Kidney capillary endothelial cell (primary cell): ENCODE measurements at places on chromosomes 4 and X.

GRCh38 chr4:101851672-101852071 lies 61.1 kb downstream of the BANK1 start:
- no peak for DNase-seq

DNA sequence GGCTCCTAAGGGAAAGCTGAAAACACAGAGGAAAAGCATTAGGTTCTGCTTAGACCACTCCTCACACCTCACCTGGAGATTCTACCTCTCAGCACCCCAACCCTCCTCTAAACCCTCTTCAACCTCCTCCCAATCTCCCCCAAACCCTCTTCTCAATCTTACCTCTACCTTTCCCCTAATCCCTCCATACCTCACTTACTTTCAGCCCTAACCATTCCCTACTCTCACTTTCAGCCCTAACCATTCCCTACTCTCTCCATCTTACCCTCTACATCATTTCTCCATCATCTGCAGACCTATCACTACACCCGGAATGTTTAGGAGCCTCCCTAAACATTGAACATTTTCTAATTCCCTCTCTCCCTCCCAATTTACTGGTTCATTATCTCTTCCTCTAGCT lies 3.5 kb downstream of the RTL3 start:
- no peak for DNase-seq

DNA sequence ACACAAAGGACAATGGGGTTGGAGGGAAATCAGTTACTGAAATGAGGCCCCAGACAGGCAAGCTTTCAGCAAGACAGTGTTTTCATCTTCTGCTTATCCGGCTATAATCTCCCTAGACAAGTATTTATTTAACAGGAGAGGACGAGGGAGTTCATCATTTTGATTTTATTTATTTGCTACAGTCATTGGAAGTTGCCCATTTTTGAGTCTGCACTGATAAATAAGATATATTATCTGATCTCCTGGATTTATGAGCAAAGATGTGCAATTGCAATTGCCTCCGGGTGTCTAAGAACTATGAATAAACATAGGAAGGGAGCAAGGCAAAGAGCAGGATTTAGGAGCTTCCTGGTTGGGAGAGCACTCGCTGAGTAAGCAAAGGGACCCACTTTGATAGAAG lies 263.2 kb upstream of the EDA2R start:
- no peak for DNase-seq

DNA sequence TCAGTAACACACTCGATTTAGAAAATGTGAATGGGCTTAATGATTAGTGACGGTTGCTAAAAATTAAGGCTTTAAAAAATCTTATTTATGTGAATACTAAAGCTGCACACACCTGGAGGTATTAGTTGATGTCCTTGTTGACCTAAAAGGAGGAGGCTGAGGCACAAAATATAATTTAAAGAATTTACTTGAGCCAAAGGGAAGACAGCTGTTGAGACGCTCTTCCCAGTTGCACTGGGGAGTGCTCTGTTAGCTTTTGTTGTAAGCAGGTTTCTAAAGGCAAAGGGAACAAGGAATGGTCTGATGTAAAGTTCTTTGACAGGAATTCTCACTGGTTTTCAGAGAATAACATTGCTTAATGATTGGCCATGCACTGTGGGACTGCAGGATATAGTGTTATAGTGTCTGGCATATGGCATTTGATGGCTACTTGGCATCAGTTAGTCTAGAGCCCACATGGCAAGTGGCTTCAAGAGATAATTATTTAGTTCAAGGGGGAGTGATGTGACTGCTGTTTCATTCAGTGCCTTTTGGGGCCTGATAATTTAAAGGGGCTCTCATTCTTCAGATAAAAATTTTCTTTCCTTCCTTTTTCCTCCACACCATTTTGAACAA lies 30.8 kb upstream of the PGM2 start:
- DNase-seq = no peak

DNA sequence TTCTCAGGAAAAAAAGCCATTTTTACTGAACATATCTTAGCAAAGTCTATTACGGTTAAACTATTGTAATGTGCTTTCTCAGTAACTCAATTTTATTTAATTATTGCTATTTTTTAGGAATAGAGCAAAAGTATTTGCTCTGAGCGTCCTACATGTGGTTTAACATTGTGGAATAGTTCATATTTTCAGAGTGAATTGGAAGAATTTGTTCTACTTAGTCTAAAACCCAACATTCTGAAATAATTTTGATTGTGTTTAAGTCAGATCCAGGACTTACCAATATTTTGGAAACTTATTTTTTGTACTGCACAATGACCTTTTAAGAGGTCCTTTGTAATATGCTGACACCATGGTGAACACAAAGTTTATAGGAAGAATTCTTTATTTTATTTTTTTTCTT lies 27.2 kb downstream of the CXCL1 start:
- DNase-seq = no peak

DNA sequence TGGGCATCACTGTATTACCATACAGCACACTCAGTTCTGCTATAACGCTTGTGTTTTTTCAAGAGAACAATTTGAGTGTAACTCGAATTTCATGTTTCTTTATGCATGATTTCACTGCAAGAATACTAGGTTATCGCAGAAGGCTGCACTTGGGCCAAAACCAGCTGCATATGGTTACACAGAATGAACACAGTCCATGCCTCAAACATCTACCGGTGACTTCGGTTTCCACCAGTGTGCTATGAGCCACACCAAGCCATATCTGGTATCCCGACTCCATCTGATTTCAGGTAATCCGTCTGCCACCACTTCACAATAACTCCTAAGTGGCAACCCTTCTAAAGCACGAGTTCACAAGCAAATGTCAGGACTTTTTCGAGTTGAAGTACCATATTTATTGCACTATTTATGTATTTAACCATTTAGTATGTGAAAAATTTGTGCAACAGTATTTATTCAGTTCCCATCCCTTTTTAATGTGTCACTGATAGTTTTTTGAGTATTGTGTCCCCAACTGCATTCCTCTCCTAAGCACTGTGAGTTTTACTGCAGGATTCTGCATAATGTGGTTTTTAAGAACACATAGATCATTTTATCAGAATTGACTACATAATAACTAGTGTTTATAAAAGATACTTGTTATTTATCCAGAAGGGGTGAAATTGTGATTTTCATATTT lies 111.8 kb downstream of the APBB2 start:
- DNase-seq = no peak

GRCh38 chr4:1693131-1693896 lies 9.2 kb upstream of the FAM53A start:
- DNase-seq = peak; percentile 51

DNA sequence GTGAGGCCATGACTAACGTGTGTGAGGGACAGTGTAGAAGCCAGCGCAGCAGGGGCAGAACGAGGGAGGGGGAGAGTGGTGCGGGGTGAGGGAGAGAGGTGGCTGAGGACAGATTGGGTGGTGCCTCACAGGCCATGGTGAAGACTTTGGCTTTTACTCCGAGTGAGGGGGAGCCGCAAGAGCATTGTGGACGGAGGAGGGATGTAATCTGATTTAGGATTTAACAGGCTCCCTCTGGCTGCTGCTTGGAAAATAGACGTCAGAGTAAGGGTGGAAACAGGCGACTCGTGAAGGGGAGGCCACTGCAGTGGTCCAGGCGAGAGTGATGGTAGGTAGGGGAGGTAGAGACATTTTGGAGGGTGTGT lies 13.0 kb downstream of the PPP1R3F start:
- DNase-seq = no peak

- no peak for DNase-seq
These were observed 23.4 kb upstream of the FAM9C start for GRCh38 chrX:13067773-13068172.

- no peak for DNase-seq
These were observed 51.8 kb upstream of the ENPEP start for GRCh38 chr4:110424144-110424543.

DNA sequence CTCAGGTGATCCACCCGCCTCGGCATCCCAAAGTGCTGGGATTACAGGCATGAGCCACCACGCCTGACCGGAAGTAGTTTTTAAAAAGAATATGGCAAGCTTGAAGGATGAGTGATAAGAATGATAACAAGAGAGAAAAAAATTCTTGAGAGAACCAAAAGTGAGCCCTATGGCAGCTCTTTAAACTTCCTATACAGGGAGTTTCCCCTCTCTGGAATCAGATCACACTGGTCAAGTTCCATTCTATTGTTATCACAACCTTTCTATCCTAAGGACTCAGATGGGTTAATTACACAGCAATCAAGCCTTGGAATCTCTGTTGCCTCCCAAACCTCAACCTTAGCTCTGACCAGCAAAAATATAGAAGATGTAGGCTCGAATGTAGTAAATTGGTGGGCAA lies 33.8 kb upstream of the ZNF518B start:
- no peak for DNase-seq

DNA sequence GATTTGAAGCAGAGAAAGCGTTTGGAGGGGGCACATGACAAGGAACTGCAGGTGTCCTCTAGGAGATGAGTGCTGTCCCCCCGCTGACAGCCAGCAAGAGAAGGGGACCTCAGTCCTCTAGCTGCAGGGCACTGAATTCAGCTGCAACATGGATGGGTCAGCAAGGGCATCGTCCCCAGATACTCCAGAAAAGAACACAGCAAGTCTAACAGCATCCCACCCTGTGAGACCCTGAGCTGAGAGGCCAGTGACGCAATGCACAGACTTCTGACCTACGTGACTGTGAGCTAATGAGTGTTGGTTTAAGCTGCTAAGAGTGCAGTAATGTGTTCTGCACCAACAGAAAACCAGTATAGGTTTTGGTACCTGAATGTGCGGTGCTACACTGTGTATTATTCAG lies 11.6 kb upstream of the CENPVL2 start:
- DNase-seq = no peak

GRCh38 chrX:22969411-22969810 lies 30.3 kb upstream of the DDX53 start:
- DNase-seq = no peak

DNA sequence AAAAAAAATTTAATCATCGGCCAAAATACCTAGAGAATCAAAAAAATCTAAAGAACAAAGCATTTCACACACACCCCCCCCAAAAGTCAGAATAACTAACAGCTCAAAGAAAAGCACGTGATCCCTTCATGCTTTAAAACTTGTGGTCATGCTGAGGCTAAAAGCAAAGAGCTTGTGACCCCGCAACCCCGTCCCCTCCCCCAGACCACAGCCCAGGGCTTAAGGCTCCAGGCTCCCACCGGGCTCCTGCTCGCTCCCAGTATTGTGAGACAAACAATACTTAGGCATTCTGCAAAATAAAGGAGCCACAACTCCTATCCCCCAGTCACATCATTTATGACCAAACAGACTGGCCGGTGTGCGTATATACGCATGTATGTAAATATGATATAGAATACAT lies 62.1 kb upstream of the CCDC160 start:
- DNase-seq = no peak

- DNase-seq = no peak
These were observed 403.2 kb upstream of the RASGEF1B start for GRCh38 chr4:81874661-81875515.

DNA sequence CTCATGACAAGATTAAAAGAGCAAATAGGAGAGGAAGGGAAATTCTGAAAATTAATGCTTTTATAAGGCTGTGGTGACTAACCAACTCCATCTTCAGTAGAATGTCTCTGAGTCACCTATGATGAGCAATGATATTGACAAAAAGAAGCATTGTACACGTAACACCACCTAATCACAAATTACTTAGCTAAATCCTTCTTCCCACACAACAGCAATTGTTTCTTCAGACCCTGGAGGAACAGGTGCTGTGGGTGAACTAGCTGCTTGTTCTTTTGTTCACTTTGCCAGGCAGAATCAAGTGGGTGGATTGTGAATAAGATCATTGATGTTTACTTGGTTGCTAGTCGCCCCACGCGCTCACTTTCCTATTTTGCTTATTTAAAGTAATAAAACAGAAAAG lies 315.5 kb downstream of the CAMK2D start:
- peak; percentile 65 for DNase-seq

DNA sequence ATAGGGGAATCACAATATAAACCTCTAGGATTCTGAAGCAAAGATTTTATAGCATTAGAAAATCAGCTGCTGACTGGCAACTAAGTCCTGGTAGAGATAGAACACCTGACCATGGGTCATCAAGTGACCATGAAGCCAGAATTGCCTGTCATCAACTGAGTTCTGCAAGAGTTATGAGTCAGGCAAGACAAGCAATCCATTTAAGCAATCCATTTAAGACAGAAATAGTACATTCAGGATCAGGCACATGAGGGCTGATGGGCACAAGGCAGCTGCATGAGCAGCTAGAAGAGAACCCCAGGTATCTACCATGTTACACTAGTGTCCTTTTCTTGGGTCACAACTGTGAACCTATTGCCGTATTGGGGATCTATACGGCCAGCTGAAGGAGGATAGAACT lies 98.9 kb downstream of the SPRY1 start:
- no peak for DNase-seq

DNA sequence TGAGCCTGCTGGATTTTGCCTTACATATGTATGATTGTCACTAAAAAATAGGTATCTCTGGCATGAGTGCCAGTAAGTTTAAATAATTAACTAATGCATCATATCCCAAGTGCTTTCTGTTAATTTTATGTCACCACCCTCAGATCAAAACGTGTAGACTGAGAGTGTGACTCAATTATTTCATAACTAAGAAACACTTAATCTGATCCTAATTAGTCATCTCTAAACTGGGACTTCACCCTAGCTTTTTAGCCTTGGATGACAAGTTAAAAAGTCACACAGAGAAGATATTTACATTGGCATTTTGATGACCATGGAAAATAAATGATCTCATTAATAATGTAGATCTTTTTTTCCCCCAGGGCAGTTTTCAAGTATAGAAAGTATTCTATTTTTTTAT lies 23.1 kb upstream of the SLC6A14 start:
- no peak for DNase-seq

DNA sequence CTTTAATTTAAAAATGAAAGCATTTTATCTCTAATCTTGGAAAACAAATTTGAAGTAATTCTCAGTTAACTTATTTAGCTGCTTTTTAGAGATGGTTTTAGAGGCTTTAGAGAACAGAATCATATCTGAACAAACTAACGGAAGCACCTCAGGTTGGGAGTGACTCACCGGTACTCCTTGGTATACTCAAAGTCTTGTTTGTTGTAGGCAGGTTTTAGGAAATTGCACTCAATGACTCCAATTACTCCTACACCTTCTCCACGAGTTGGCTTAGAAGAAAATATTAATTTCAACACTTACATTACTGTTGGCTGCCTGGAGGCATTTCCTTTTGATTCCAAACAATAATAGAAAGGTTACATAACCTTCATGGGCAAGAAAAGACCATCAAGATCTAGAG lies 23.6 kb downstream of the MORC4 start:
- DNase-seq = no peak

DNA sequence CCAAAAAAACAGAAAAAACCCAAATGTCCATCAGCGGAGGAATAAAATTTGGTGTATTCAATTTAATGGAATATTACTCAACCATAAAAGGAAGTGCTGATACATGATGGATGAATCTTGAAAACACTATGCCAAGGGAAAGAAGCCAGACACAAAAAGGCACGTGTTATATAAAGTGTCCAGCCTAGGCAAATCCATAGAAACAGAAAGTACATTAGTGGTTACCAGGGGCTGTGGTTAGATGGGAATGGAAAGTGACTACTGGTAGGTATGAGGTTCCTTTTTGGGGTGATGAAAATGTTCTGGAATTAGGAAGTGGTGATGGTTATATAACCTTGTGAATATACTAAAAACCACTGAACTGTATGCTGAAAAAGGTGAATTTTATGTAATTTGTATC lies 3.5 kb upstream of the CDKL2 start:
- no peak for DNase-seq
